ENCODE measurements at places on chromosomes 12 and 14.

DNA sequence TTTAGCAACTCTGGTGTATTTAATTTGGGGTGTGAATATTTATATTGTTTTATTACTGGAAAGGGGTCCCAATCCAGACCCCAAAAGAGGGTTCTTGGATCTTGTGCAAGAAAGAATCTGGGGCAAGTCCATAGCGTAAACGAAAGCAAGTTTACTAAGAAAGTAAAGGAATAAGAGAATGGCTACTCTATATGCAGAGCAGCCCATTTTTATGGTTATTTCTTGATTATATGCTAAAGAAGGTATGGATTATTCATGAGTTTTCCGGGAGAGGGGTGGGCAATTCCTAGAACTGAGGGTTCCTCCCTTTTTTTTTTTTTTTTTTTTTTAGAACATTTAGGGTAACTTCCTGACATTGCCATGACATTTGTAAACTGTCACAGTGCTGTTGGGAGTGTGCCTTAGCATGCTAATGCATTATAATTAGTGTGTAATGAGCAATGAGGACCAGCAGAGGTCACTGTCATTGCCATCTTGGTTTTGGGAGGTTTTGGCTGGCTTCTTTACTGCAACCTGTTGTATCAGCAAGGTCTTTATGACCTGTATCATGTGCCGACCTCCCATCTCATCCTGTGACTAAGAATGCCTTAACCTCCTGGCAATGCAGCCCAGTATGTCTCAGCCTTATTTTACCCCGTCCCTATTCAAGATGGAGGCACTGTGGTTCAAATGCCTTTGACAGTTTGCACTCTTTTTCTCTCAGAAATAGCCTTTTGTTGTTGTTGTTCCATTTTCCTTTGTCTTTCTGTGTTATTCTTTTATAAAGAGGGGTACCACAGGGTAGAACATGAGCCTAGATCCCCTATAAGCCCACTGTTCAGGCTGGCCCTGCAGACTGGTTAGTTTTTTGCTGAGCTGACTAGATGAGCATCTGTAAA lies 75.5 kb upstream of the DCD start:
- no peak for DNase-seq

DNA sequence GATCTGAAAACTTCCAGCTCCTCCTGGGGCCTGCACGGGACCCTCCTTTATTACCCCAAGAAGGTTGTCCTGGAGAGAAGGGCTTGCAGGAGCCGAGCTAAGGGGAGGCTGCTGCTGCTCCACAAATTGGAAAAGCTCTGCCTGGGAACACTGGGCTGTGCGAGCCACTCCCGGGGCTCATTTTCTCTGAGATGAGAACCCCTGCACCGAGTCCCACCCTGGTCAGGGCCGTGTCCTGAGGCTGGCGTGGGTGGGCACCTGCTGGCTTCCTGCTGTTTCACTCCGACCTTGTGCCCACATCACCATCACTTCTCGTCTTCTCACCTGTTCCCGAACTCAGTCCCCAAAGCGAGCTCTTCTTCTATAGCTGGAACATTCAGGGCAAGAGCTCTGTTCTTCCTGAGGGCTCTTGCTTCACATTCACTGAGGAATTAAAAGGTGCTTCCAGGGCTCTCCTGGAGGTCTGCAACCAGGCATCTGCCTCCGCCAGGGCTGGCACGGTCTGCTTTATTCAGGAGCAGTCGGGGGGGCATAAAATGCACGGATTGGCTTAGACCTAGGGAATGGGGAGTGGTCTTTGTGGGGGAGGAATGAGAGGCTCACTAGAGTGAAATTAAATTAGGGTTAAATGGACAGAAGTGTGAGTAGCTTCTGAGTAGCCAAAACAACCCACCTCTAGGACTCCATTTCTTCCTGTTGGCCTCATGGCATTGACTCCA lies 98.5 kb downstream of the ADGRD1 start:
- no peak for DNase-seq

GRCh38 chr14:77598366-77599070 lies 17.9 kb downstream of the SPTLC2 start:
- no peak for DNase-seq

DNA sequence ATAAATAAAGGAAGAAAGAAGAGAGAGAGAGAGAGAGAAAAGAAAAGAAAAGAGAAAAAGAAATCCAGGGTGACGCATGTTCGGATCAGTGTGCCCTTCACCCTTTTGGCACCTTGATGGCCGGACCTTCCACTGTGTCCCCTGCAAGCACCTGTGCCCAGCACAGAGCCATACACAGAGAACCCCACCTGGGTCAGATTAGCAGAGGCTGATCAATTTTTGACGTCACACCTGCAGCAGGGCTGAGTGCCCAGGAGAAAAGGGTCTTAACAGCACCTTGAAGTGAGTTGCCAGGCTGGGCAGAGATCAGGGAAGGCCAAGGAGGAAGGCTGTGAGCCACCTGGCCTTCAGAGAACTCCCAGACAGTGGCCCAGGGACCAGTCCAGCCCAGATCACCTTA lies 114.4 kb downstream of the CALM1 start:
- DNase-seq: no peak

- no peak for DNase-seq
These were observed 360.4 kb upstream of the FOXG1 start for GRCh38 chr14:28406196-28406595.

DNA sequence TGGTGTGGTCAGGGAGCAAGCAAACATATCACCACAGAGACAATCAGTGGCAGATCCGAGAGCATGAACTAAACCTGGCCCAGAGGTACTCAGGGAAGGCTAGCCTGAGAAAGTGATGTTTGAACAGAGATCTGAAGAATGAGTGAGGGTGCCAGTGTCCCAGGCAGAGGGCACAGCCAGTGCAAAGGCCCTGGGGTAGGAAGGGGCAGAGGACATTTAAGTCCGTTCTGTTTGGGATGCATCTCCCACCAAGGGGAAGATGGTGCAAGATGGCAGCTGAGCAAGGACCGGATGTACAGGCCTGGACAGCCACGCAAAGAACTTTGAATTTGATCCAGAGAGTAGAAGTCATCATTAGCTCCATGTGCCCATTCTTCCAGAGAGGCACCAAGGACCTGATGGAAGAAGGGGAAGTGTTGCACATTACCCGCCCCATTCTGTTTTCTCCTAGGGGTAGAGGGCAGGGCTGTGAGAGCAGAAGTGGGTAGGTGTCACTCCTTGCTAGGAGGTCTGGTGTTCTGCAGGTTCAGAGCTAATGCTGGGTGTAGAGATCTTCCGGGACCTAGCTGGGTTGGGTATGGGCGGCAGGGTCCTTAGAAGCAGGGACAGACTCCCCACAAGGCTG lies 3.9 kb downstream of the DTX1 start:
- DNase-seq: no peak

Data from activated T-cell treated with anti-CD3 and anti-CD28 coated beads for 48 hours (primary cell).